ENCODE measurements at places on chromosomes 4 and X.

- DNase-seq: no peak
Measured at GRCh38 chr4:106095408-106095807, 200.1 kb downstream of the NPNT start.

GRCh38 chr4:8614365-8615193 is 22.0 kb downstream of the CPZ start:
- no peak for DNase-seq

DNA sequence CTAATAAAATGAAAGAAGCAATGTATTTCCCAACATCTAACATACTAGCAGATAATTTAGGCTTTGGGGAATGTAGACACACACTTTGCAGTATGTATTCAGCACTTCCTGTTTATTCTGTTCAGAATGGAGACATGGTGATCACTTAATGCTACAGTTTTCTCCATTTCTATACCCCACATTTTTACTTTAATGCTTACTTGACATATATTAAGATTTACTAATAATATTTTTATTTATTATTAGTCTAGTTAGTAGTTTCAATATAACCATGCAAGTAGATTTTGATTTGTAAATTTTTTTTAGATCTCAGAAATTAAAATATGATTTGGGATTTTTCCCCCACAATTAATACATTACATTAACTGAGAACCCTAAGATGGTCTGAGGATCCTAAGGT is 98.4 kb downstream of the PRSS12 start:
- no peak for DNase-seq

DNA sequence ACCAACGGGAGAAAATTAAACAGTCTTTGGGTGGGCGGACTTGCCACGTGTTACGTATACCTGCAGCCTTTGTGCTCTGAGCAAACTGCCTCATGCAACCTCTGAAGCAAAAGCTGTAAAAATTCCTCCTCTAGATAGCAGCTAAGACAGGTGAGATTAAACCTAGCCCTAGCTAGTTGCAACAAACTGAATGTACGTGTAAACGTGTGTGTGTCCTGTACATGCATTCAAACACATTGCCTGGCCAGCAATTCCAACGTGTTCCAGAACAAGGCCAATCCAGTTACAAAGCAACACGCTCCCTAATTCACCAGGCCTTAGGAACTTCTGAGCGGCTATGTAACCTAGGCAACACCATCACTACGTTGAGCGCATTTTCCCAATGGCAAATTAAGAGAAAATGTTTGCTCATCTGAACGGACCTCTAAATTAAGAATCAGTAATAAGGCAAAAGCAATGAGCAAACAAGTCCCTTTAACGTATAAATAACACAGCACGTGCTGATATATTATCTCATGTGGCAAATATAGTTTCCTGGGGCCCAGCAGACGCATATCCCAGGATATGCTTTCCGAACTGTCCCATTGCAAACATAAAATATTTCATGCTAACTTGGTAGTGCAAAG is 792 bp downstream of the PPID start:
- DNase-seq: peak; percentile 35

GRCh38 chr4:87009095-87009648 is 74.4 kb downstream of the AFF1 start:
- no peak for DNase-seq

All from right hindlimb (tissue), 1 donor.